ENCODE measurements at places on chromosomes 3 and 15. TPM values are rescaled to one million over a fixed set of nuclear protein-coding genes. Genes with fewer than 3 reads are reported as not detected.

DNA sequence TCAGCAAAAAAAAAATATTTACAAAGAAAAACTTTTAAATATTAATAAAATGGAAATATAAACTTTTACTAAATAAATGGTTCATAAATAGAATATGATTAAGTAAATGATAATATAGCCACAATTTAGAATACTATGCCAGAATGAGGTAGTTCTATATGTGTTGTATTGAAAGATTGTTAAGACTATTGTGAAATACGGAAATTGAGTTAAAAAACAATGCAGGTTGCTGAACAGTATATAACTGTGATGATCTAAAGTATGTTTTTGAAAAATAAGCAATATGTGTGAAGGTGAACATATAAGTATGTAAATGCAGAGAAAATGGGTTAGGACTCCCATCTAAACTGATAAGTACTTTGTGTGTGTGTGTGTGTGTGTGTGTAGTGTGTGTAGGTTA lies 1.2 kb downstream of the ZNF35 start:
- DNase-seq = no peak

The XCR1 gene
- not detected for total RNA-seq

The PDE8A gene
- 3.7 TPM for total RNA-seq

The ZNF148 gene
- total RNA-seq = 18.3 TPM

The HLTF gene
- 43.6 TPM for total RNA-seq

The LTF gene
- not detected for total RNA-seq

- DNase-seq = no peak
Measured at GRCh38 chr15:100140527-100141308, 201.1 kb downstream of the ADAMTS17 start.

- DNase-seq = no peak
Measured at GRCh38 chr15:63588826-63589225, 8.4 kb upstream of the FBXL22 start.

DNA sequence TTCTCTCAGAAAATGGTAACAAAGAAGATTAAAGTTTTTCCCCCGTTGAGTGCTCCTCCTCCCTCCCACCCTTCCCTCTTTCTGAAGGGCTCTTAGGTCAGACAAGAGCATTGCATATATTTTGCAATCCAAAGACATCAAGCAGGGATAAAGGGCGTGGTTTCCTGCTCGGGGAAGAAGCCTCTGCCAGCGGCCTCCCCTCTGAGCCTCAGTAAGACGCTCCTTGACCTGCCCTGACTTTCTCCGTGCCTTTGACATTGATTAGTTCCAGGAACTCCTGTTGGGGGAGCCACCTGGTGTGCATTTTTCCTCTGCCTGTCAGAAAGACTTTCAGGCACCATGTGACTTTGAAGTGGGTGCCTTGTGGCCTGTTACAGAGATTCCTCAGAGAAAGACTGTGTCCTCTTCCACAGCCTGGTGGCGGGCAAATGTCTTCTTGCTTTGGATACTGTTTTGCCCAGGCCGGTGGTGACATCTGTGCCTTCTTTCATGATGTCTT lies 87.2 kb upstream of the TBL1XR1 start:
- DNase-seq = peak; percentile 16

DNA sequence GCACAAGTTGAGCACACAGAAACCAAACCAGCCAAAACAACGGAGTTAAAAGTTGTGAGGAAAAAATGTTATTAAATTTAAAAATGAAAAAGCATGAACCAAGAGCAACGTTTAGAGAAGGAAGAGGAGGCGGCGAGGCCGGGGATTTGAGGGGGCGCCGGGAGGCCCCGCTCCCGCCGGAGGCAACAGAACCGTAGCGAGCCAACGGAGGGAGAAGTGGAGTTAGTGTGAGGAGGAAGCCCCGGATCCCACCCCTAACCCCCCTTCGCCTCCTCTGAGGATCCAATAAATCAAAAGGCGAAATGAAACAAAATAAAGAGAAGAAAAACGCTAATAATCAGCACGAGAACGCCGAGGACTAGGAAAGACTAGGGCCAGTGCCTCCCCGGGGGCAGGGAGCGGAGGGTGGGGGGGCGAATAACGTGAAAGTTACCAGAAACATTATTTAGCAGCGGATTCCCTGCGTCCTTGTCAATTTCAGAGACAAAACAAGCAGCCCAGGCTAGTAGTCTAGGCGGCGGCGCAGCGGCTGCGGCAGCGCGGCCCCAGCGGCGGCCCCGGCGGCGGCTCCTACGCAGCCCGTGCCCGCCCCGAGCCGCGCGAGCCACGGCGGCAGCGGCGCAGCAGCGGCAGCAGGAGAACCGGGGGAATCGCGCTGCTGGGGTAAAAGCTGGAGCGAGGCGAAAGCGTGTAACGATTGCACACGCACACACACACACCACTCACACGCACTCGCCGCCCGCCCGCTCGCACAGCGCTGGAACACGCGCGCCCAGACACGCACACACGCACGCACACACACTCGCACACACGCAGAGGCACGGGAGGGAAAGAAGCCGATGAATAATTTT lies 1.7 kb downstream of the MEIS2 start:
- peak; percentile 54 for DNase-seq

- DNase-seq = no peak
Measured at GRCh38 chr3:66484106-66484844, 16.5 kb downstream of the LRIG1 start.

GRCh38 chr3:170697131-170697530 lies 111.3 kb upstream of the SLC7A14 start:
- DNase-seq = no peak

The DNAJC17 gene
- 30.2 TPM for total RNA-seq

The ITIH1 gene
- not detected for total RNA-seq

The MRAS gene
- total RNA-seq = 12.3 TPM

DNA sequence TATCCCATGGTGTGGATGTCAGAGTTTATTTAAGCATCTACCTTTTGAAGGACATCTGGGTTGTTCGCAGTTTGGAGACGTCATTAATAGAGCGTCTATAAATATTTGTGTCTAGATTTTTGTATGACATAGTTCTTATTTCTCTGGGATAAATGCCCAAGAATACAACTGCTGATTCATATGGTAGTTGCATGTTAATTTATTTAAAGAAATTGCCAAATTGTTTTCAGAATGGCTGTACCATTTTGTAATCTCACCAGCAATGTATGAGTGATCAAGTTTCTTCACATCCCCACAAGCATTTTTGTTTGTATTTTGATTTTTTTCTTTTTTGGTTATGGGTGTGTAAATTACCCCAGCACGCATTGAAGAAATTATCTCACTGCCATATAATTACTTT lies 656.9 kb downstream of the NTRK3 start:
- DNase-seq = no peak

- DNase-seq = no peak
Measured at GRCh38 chr15:38991701-38992100, 427.1 kb upstream of the RASGRP1 start.

DNA sequence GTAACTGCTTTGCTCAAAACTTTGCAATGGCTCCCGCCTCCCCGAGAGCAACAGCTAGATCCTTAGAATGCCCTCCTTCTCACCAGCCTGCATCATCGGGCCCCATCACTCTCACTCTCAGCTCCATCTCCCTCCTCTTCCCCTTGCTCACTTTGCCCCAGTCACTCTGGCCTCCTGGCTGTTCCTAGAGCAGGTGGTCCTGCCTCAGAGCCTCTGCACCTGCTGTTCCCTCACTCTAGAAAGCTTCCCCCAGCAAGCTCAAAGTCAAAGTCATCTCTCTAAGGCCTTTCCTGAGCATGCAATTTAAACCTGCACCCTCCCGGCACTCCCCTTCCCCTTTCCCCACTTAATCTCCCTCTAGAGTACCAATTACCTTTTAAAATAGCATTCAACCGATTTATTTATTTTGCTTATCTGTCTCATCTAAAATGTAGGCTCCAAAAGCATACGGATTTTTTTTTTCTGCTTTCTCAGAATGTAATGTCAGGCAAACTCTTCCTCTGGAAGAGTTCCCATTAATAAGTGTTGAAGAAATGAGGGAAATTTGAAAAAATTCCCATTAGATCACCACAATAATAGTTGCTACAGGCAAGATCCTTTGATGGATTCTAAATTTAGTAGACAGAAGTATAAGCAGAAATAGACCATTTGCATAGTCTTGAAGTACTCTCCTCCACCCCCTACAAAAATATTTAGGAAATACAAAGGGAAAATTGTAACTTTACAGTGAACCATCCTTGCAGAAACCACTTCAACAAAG lies 15.9 kb upstream of the HES1 start:
- no peak for DNase-seq

GRCh38 chr3:61561374-61562041 lies at the start of gene PTPRG:
TSS of gene PTPRG (plus strand) at chr3:61561571. CDS start at chr3:61562288, 717 bp downstream.
- peak; percentile 94 for DNase-seq

The SEMA3F gene
- total RNA-seq = 1.4 TPM

The ZBTB47 gene
- 2.5 TPM for total RNA-seq

The ST6GAL1 gene
- total RNA-seq = 5.9 TPM

The ZNF770 gene
- total RNA-seq = 13.1 TPM

DNA sequence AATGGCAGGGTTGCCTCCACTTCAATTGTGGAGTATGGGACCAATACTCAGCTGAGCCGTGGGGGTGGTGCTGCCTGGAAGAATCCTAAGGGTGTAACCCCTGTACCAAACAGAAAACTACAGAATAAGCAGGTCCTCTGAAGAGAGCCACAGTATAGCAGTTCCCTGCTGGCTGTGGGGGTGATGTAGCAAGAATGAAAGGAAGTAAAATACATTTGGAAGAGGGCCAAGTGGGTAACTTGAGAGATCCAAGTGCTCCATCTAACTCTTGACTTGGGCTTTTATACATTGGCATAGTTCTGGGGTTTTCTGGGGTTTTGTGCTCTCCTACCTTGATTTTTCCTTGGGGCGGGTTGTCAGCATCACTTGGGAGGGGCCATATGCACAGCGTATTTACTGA lies 341.4 kb downstream of the OTOL1 start:
- no peak for DNase-seq

- DNase-seq = no peak
Measured at GRCh38 chr15:32851572-32851971, 133.8 kb downstream of the GREM1 start.

- no peak for DNase-seq
Measured at GRCh38 chr3:27719314-27720003, 2.7 kb downstream of the EOMES start.

DNA sequence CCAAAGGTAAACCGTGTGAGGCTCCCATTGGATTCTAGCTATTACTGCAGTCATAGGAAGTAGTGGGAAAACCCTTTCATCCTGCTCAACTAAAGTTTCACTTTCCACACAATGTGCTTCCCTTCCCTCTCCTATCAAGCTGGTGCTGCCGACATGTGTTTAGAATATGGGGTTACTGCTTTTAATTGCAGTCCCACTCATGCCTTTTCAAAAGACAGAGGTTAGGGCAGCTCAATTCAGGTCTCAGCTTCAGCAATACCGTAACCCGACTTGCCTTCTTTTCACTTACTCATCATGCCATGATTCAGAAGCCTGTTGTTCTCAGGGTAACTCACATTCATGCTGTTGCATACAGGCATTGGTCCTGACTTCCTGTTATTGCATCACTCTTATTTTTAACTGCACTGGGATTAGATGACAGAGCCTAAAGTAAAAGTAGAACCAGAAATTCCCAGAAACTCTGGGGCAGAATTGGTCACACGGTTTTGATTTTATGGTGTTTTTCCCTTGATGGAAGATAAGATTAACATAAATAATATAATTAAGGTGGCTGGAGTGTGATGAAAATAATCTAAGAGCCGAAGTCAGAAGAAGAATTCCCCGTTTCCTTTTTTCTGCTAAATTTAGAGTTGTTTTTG lies 45.7 kb downstream of the C2CD4B start:
- peak; percentile 89 for DNase-seq

DNA sequence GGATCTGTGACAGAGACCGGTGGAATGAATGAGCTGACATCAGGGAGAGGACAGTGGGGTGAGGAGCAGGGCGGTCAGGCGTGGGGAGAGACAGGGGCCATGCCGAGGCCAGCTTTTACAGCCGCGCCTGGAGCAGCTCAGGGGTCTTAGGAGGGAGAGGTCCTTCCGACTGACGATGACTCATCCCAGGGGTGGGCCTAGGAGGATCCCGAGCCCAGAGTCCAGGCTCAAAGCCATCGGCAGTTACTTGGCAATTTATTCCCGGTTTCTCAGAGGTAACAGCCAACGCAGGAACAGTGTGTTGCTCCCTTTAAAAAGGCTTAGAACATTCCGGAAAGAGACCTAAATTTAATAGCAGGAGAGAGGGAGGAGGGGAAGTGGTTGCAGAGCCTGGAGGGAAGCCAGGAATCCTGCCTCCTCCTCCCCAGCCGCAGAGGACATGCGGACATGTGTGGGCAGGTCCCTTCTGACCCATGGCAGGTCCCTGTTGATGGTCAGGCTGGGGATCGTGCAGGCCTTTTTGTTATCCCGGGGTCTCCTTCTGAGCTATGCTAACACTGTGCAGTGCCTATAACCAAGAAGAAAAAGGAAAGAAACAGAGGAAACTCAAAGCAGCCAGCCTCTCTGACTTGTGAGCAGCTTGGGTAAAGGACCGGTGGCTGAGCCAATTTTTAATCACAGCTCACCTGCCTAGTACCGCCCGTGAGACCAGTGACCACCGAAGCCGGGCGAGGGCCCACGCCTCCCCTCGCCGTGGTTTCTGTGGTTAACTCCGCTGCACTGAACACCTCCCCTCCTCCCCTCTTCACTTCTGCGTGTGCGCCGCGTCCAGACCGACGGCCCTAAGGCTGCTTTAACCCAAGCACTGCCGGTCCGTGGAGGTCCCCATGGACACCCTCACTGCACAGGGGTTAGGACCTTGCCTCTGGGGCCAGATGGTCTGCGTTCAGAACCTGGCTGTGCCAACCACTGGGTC lies 392.4 kb upstream of the PROK2 start:
- DNase-seq = peak; percentile 7

DNA sequence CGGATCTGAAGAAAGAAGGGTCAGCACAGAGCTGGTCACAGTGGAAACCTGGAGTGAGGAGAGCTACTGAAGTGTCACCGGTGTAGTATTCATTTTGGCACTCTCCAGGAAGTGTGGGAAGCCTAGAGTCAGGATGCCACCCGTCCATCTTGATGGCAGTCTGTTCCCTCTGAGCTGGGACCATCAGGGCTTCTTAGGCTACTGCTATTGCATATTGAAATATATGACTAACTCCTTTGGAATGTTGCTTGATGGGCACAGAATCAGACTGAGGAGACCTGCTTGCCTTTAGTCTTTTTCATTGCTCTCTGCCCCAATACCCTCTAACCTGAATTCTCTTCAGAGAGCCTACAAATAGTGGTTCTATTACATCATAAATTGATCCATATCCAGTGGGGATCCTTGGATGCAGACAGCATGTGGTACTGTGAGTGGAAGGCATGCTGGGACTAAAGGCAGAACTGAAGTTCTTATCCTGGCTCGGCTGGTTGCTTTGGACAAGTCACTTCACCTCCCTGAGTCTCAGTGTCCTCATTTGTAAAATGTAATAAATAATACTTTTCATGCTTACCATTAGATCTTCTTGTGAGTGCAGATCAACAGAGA lies 143.5 kb downstream of the PDE8A start:
- no peak for DNase-seq

- no peak for DNase-seq
Measured at GRCh38 chr15:67838789-67839332, 984 bp downstream of the RNU6-1 start.

The ATP10A gene
- total RNA-seq = 7.5 TPM

DNA sequence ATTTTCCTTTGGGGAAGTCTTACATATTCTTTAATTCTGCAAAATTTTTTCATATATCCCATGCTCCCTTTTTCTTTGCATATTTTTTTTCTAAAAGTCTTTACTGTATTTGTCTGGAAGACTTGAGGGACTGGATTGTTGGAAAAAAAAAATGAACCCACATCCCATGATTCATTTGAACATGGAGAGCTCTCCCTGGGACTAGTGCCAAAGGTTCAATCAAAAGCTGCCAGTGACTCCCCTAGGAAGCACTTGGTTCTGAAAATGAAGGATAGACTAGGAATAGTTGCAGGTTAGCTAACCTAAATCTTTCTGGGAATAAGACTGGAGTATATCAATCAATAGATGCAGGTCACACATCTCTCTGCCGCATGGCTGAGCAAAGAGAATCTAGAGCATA lies 16.4 kb upstream of the BNC1 start:
- peak; percentile 45 for DNase-seq
